ENCODE measurements at places on chromosomes 11 and 22.

GRCh38 chr11:3942160-3942955, 86.9 kb downstream of the STIM1 start:
- no peak for DNase-seq

DNA sequence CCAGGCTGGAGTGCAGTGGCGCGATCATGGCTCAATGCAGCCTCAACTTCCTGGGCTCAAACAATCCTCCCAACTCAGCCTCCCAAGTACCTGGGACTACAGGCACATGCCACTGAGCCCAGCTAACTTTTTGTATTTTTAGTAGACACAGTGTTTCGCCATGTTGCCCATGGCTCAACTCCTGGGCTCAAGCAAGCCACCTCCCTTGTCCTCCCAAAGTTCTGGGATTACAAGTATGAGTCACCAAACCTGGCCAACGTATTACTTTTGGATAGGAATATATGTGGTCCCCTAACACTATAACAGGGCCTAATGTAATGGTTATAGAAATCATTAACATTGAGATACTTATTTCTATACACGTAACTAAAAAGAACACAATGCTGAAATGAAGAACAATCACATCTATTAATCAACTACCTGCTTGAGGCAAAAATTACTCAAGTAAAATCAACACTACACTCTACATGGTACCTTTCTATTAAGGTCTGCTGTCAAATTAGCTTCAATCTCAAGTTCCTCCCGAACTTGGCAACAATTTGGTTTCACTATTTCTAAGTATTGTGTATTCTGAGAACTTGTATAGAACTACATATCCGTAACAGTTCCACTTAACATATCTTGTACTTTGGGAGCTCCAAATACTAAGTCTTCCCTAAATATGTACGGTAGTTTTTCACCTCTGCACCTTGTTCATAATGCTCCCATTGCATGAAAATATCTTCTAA, 124.9 kb downstream of the FCHSD2 start:
- no peak for DNase-seq

DNA sequence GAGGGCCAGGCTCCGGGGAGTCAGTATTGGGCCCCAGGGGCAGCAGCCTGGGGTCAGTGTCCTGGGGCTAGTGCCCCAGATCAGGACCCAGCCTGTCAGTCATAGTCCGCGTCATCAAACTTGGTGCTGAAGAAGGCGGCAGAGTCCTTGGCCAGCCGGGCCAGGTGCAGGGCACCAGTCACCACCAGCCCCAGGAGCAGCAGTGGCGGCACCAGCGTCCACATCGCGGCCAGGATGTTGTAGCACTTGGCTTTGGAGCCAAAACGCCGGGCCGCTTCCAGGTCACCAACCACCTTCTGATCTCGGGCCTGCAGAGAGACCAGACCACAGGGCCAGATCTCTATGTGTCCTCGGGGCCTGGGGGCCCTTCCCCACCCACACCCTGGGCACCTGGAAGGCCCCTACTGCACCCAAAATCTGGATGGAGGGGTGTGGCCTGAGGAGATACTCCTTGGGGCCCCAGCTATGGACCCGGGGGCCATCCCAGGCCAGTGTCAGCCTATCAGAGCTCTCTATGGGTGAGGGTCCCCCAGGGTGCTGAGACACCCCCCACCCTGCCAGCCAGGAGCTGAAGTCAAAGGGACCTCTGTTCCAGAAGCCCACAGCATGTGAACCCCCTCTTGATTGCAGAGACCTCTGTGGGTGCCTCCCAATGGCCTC, 790 bp downstream of the IFITM5 start:
- no peak for DNase-seq

DNA sequence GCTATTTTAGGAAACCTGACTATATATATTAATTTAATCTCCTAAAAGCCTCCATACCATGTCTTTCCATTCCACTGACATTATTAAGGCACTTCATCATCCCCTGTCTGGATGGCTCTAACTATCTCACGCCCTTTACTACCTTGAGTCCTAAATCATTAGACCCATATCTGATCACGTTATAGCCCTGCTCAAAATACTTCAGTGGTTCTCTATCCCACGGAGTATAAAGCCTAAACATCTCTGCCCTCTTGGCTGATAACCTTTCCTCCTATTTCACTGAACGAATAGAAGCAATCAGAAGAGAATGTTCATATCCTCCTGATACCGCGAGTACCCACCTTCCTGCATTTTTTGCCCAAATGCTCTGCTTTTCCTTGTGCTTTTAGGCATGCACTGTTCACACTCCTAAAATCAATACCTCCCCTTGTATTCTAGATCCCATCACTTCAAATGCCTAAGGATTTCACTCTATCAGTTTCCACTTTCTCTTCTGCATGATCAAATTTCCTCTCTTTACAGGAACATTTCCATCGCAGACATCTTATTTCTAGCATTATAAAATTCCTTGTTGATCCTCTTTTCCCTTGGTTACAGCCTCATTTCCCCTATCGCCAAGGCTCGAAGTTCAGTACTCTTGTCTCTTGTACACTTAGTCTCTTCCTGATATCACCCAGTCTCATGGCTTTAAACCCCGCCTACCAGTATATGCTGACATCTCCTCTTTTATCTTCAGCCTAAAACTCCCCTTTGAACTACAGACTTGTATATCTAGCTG, 45.0 kb upstream of the BIRC3 start:
- no peak for DNase-seq

- DNase-seq, result no peak
Observed at GRCh38 chr22:36985211-36985889, 33.9 kb downstream of the TST start.

DNA sequence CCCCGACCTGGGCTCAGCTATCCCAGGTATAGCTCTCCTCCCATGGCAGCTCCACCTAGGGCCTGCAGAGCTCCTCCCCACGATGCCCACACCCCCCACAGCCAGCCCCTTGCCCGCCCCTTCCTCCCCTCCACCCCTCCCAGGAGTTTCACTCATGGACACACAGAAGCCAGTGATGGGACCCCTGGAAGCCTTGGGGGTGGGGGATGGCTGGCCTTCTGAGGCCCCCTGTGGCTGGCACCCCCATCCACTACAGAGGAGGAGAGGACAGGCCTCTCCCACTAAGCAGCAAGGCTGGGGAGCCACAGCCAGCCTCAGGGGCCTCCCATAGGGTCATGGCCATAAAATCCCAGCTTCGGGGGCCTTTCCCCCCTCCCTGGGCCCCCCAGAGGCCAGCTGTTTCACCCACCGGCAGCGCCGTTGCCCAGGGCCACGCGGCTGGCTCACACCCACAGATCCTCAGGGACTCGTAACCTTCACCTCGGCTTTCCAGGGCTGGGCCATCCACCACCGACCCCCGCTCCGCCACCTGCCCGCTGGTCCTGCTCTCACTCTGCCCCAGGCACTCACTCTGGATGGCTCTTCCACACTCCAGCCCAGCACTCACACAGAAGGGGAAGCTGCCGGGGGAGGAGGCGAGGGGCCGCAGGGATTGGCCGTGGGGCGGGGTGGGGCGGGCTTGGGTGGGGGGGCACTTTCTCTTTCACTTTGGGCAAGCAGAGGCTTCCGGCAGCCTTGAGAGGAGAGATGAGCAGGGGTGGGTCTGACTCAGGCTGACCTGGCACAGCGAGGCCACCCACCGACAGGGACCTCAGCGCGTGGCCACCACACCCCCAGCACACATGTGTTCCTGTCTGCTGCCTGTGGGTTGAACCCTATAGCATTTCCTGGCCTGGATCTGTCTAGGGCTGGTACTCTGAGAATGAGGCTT, 2.2 kb downstream of the SLC25A22 start:
- peak; percentile 93 for DNase-seq

GRCh38 chr22:45548991-45549761, 46.5 kb downstream of the FBLN1 start:
- peak; percentile 94 for DNase-seq

- no peak for DNase-seq
Observed at GRCh38 chr11:16982256-16982671, 31.9 kb downstream of the PLEKHA7 start.

DNA sequence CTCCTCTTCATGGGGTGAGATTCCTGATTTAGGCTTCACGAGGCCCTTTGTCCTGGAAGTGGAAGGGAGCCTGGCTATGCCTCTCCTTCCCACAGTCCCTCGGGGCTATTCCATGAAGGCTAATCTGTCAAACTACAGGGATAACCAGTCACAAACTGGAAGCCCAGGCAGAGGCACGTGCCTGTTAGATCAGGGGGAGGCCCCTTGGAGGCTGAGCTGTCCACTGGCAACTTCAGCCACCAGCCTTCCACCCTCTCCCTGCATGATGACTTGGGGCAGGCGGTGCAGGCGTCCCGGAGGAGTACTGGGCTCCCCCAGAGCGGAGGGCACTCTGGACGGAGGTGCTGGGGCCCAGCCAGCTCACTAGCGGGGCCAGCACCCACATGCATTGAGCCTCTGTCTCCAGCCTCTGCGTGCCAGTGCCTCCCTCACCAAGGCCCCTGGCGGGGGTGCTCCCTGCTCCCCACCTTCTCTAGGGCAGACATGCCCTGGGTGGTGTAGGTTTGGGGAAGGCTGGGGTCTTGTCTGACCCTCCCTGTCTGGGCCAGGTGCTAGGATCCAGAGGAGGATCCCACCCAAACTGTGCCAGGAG, 42.9 kb downstream of the WNT11 start:
- no peak for DNase-seq

DNA sequence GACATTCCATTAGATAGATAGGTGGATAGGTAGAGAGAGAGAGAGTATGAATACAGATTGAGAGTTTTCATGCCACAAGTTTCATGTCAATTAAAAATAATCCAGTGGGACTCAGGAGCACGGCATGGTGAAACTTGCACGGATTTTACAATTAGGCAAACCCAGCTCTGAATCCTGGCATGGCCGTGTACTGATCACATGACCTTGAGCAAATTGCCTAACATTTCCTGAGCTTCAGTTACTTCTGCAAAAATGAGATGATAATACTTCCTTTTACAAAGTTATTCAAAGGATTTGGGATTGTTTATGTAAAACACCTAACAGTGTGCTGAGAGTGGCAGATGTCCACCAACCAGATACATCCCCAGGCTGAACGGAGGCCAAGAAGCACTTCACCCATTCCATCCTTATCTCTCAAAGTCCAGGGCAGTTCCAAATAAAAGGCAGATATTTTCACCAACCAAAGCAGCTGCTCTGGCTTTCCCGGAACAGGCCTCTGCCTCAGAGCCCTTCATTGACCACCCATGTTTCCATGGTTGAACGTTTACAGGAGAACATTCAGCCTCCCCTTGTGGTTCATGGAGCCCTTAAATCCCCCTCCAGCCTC, 17.9 kb downstream of the APLNR start:
- DNase-seq, result no peak

DNA sequence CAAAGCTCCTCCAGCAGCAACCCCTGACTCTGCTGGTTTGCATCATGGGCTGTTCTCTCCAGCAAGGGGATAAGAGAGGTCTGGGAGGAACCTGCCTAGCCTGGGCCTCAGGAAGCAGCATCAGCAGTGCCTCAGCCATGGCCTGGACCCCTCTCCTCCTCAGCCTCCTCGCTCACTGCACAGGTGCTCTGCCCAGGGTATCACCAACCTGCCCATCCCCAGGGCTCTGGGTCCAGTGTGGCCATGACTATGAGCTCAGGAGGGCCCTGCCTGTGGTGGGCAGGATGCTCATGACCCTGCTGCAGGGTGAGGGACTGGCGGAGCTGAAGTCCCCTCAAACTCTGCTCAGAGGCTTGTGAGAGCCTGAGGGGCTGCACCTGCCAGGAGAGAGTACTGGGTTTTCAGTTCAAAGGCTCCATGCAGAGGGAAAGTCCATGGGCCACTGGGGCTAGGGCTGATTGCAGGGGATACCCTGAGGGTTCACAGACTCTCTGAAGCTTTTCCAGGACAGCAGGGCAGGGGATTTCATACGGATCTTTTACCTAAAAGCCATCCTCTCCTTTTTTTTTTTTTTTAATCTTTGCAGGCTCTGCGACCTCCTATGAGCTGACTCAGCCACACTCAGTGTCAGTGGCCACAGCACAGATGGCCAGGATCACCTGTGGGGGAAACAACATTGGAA, 115.8 kb upstream of the IGLL5 start:
- DNase-seq, result no peak

- peak; percentile 28 for DNase-seq
Observed at GRCh38 chr11:8593935-8594909, at the start of gene STK33. Gene STK33 (minus strand): TSS chr11:8594228. CDS start chr11:8474905, 119,323 bp downstream.

DNA sequence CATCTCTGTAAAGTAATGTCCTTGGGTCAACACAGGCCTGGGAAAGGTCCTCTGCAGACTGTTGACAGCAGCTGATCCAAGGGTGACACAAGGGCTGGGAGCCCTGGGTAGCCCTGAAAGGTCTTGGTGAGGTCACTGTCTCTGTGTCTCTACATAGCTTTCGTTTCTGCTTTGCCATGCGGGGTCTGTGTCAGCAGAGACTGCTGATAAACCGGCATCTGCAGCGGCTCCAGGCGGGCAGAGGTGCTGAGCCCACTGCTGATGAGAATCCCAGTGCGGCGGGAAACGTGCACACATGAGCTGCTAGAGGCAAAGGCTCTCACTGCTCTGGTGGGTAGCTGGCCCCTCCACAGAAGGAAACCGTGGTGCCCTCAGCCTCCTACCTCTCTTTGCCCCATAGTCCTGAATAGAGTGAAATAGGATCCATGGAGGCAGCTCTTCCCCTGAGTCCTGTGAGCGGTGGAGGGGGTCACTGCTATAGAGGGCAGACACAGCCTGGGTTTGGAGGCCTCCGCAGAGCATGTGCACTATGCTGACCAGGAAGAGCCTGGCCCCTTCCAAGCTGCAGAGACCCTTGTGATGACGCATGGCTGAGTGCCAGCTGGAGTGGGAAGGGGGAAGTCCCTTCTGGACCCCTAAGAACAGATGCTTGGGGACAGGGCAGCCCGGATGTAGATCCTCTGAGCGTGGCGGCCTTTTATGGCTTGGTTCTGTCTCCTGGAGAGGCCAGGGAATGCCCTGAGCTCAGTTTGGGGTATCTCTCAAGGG, 17.8 kb upstream of the ST3GAL4 start:
- DNase-seq, result no peak

DNA sequence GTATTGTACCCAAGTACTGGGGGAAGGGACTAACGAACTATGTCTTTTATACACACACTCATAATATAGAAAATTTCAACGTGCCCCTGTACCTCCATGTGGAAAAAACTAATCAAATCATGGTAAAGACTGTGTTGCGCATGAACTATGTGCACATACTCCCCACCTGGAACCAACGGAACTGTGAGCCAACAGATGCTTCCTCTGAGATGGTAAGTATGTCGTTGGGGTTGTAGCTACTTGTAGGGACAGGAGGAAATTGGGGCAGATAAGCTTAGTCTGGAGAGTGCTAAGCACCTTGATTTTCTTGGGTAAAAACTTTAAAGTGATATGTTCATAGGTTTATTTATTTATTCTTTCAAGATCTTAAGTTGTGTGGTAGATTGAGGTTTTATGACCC, 40.1 kb downstream of the GLYAT start:
- no peak for DNase-seq

- DNase-seq, result no peak
Observed at GRCh38 chr11:18706330-18707243, 8.0 kb downstream of the TMEM86A start.

GRCh38 chr11:18288911-18289310, 22.8 kb downstream of the SAA1 start:
- no peak for DNase-seq

GRCh38 chr22:32226326-32227104, 21.6 kb upstream of the RFPL2 start:
- no peak for DNase-seq

- no peak for DNase-seq
Observed at GRCh38 chr11:122995526-122995925, 13.9 kb upstream of the BSX start.

GRCh38 chr11:68773521-68774193, 22.3 kb upstream of the TESMIN start:
- peak; percentile 13 for DNase-seq

GRCh38 chr11:5618807-5619206, 6.0 kb upstream of the TRIM34 start:
- DNase-seq, result no peak
